Retinal pigment epithelial cell (primary cell): ENCODE measurements at places on chromosomes 12 and 14.
A peak's percentile ranks its signal among the peaks of the same experiment; 100 is the strongest.

- no peak for DNase-seq
Observed at GRCh38 chr12:79012636-79013035, 148.1 kb downstream of the SYT1 start.

- no peak for DNase-seq
Observed at GRCh38 chr12:104340177-104340576, 36.6 kb downstream of the EID3 start.

DNA sequence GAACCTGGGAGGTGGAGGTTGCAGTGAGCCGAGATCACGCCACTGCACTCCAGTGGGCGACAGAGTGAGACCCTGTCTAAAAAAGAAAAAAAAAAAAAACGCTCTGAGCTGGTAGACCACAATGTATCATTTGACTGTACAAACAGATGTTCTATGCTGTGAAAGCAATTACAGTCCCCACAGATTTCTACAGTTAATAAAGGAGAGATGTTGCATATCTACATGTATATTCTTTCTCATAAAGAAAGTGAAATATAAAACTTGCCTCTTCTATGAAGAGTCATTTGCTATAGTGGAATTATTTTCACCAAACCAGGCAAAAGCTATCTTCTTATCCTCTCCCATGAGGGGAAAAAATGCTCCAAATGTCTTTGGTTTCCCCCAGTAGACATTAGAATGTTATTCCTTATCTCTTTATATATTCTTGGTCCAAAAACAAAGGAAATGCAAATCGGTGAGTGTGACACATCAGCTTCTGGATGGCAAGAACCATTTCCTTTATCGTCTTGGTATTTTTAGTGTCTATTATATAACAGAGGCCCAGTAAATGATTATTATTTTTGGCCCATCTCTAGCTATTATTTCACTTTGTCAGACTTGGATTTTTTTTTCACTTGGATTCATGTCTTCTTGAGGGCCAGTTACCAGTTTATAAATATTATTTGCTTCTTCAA lies 230.4 kb downstream of the SSPN start:
- DNase-seq = no peak

DNA sequence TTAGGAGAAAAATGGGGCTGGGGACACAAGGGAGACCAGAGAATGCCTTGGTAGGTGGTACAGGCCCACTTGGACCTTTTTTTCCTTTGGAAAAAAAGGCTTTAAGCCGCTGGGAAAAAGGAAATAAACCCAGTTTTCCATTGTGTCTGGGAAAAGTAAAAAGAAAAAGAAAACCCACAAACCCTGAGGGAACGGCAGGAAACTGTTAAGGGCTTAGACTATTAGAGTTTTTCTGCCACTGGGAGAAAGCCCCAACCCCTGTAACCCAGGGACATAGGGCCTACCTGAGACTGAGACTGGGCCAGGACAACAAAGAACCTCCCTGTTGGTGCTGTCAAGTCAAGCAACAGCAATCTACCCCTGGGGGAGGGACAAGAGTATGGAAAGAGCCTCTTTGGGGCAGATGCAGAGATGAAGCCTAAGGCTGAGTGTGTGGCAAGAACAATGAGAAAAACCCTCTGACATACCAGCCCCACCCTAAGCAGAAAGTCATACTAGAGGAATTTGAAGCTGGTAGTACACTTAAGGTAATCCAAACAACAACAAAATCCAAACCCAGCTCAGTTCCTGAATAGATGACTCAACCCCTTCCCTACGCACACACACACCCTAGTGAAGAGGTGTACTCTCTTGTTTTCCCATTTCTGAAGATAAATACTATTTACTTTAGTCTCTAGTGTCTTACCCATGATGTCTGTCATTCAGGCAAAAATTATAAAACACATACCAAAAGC lies 22.8 kb downstream of the ATF1 start:
- peak; percentile 93 for DNase-seq

DNA sequence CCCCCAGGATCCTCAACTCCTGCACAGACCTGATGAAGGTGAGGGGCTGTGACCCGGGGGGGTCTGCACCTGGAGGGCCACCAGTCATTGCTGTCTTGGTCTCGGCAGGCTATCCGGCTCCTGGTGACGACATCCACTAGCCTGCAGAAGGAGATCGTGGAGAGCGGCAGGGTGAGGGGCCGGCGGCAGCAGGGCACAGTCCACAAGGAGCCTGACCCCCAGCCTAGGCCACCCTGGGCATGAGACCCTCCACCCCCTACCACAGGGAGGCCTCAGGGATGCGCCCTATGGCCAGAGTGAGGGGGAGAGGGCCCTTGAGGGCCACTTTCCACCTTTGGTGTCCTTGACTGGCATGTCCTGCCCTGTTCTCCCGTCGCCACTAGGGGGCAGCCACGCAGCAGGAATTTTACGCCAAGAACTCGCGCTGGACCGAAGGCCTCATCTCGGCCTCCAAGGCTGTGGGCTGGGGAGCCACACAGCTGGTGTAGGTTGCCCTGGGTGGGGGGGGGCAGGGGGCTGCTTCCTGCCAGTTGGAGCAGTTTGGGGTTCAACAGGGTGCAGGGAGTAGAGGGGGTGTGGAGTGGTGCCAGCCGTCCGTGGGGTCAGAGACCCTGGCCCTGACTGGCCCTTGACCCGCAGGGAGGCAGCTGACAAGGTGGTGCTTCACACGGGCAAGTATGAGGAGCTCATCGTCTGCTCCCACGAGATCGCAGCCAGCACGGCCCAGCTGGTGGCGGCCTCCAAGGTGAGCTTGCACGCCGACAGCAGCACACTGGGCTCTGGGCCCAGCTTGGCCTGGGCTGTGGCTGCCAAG lies 25.0 kb downstream of the HIP1R start:
- no peak for DNase-seq

- peak; percentile 90 for DNase-seq
Observed at GRCh38 chr14:21308479-21309237, 28.8 kb downstream of the RPGRIP1 start.

DNA sequence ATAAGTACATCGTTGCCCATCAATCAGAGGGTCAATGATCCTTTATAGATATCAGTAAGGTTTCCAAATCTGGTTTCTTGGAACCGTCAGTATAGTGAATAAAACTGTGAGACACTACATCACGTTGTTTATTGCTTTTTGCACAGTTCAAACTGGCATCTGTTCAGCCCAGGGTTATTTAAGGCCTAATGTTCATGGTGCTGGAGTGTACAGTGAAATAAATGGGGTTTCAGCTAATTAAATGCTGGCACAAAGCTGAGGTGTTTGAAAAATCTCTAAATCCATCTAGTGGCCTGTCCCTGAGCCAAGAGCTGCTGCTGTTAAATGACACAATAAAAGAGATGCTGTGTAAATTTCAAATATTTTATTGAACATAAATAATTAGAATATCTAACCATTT lies 69.9 kb downstream of the RPS29 start:
- peak; percentile 27 for DNase-seq

DNA sequence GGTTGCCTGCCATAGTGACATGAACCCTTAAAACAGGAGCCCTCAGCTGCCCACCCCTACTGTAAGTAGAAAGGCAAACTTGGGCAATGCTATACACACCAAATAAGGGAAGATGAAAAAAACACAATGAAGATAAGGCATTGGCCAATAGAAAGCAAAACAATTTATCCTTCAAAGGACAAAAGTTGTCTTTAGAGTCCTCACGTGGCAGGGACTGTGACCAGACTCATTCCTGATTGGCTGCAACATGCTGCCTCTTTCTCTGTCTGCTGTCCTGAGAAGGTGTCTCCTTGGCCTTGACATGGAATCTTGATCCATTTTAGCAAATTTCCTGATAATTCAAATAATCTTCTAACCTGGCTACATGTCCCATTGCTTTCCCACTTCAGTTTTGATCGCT lies 131.9 kb downstream of the GPR135 start:
- DNase-seq = no peak

GRCh38 chr14:69013943-69014782 lies 35.1 kb upstream of the ACTN1 start:
- DNase-seq = no peak

DNA sequence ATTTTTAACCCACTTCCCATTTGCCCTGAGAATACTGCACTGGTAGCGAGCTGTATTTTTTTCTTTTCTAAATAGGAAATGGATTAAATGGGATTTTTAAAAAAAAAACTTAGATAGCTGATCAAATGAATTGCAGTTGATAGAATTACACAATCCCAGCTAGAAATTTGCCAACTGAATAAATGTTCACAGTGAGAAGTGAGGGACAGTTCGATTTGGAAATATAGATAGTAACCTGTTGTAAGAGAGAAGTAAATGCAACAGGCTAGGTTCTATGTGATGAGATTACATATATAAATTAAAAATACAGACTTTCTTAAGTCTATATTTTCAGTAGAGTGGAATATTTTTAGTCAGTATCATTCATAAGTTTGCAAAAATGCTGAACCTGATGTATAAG lies 48.1 kb upstream of the SMCO2 start:
- DNase-seq = no peak

- DNase-seq = no peak
Observed at GRCh38 chr12:90939382-90939781, 15.6 kb downstream of the CCER1 start.

DNA sequence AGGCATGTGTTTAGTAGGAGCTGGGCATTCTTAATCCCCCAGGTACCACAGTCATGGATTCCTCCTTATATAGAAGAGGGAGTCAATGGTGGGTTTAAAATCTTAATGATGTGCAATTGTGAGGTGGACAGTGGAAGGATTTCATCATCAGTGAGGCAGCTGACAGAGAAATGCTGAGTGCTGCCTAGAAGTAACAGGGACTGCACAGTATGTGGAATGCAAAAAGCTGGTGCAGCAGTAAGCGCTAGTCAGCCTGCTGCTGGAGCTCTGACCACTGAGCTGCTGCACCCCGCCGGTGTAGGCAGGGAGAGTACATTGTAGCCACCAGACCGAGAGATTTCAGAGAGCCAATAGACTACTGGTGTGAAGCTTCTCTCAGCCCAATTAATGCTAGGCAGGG lies 80.5 kb upstream of the DACT1 start:
- DNase-seq = no peak

DNA sequence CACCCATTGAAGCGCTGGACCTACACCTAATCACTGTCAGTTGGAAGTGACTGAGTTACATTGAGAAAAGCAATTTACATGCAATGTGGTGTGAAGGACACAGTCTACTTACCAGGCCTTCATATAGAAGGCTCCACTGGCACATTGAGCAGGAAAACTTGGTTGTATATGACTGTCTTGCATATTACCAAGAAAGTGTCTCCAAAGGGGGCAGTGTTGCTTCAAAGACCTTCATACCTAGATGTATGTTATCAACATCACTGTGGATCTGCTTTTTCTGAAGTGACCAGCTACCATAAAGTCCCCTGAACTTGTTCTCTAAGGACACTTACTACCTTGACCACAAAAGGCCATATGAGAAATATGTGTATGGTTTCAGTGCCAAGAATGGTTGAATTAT lies 64.1 kb downstream of the NELL2 start:
- DNase-seq = no peak

GRCh38 chr12:240566-240965 lies 22.1 kb downstream of the SLC6A13 start:
- DNase-seq = no peak
